ENCODE measurements at places on chromosomes 3 and 15.
A peak's percentile ranks its signal among the peaks of the same experiment; 100 is the strongest.

GRCh38 chr3:31181661-31182060, 287.2 kb upstream of the GADL1 start:
- DNase-seq: no peak

- DNase-seq: peak; percentile 14
Observed at GRCh38 chr3:17151598-17152373, 267.0 kb downstream of the PLCL2 start.

DNA sequence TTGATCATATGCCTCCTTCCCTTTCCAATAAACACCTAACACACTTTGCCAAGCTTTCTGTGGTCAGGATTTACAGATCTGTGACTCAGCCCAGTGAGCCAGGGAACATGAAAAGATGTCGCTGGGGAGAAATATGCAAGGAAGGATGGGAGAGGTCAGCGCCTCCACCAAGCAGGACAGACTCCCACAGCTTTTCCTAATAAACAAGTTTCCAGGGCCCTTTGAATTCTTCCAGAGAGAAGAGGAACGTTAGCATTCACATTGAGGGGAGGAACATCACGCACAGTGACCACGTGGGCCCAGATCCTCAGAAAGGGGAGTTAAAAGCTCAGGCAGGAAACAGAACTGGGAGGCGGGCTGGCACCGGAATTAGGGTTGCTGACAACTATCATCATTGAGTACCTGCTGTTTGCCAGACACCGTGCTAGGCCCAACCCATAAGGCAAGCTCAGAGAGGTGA, 33.3 kb upstream of the MRPS22 start:
- DNase-seq: peak; percentile 87

GRCh38 chr3:139491027-139491700, 14.8 kb upstream of the RBP2 start:
- DNase-seq: no peak

DNA sequence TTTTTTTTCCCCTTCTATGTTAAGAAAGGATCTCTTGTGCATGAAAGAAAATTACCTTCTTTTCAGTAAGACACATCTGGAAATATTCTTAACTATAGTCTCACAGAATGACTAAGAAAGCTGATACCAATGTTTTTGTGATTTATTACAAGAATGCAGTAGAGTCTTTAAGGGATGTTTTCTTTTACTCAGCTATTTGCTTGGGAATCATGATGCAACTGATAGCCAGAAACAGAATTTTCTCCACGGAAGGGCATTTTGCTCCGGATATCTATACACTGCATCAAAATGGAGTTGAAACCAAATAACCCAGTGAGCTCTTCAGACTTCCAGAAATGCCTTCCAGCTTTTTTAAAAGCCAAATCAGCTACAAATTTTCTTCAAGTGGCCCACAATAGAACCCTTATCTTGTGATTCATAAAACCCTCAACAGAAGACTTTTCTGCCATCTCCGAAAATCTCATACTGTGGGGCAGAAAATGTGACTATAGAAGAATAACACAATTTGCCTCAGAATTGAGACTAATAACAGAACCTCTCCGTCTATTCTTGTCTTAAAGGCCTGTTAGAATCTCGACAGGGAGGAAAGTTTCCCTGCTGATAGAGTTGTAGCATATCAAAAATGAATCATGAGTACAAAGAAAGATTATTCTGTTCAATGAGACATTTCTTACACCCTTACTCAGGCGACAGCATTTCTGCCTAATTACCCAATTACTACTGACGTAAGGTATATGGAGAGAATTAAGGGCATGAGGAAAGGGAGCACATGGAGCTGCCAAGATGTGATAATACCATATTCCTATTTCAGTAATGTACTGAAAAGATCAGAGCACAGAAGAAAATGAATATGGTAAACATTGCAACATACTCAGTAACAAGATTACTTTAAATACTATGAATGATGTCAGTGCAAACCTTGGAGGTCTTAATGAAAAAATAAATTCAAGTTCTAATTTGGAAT, 900.1 kb downstream of the ROBO1 start:
- peak; percentile 79 for DNase-seq
